ENCODE measurements at places on chromosomes 6 and 20.

DNA sequence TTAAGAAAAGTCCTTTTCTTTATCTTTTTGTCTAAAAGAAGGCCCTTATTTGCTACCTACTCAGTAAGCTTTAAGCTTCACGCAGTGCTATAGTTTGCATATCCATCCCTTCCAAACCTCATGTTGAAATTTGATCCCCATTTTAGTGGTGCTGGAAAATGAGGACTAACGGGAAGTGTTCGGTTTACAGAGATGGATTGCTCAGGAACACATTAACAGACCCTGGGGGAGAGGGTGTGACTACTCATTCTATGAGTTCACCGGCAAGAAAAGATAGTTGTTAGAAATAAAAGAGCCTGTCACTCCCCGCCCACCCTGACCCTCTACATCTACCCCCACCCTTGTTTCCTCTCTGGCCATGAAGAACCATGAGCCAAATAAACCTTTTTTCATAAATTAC, 546.2 kb downstream of the MEI4 start:
- DNase-seq, result no peak

- DNase-seq, result no peak
These were observed 59.1 kb upstream of the C20orf144 start for GRCh38 chr20:33602826-33603590.

DNA sequence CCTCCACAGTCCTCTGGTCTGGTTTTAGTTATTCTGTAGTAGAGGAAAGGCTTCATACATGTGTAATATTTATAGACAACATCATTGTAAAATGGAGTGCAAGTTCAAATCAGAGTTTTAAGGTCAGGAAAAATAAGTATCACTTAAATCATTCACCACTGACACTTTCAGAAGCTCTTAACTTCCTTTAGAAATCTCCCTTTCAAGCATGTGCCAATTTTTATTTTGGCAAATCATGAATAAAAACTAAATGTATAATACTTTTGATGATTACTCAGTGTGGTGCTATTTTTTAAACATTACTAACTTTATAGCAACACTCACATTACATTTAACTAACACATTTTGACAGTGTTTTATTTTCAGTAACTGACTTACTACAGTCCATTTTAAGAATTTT, 112.2 kb downstream of the OGFRL1 start:
- no peak for DNase-seq

- DNase-seq, result no peak
These were observed 61.3 kb upstream of the RNF24 start for GRCh38 chr20:4076671-4077070.

GRCh38 chr6:118165500-118165899, 258.4 kb downstream of the SLC35F1 start:
- no peak for DNase-seq

DNA sequence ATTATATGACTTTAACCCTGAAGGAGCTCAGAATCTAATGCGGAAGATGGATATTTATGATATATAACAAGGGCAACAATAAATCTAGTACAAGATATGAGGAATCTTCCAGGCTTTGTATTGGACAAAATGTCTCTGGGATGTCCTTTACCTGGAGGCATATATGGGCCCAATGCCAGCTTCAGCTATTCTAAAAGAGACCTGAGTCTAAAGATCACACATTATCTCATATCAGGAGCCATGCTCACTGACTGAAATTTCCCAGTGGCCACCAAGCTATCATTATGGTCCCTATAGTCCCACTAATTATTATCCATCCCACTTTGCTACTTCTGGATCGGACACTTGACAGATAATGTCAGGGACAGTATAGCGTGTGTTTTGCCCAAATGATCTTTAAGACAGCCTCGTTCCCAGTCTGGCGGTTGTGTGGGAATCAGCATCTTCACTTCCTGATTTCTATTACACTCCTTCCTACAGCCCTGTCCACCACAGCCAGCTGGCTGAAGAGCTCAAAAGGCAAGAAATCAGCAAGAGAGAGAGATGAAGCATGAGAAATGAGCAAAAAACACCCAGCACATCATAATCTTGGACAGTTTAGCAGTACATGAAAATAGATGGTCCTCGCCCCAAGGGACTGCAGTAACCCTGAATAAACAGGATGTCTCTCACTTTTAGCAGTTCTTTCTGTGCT, 34.9 kb downstream of the KLHL31 start:
- no peak for DNase-seq
